Stimulated activated CD4-positive, alpha-beta T cell treated with anti-CD3 and anti-CD28 coated beads, Interleukin-4, amount 100 ng/mL, for 4 hours (primary cell): ENCODE measurements at places on chromosomes 3 and 15.
A peak's percentile ranks its signal among the peaks of the same experiment; 100 is the strongest.

DNA sequence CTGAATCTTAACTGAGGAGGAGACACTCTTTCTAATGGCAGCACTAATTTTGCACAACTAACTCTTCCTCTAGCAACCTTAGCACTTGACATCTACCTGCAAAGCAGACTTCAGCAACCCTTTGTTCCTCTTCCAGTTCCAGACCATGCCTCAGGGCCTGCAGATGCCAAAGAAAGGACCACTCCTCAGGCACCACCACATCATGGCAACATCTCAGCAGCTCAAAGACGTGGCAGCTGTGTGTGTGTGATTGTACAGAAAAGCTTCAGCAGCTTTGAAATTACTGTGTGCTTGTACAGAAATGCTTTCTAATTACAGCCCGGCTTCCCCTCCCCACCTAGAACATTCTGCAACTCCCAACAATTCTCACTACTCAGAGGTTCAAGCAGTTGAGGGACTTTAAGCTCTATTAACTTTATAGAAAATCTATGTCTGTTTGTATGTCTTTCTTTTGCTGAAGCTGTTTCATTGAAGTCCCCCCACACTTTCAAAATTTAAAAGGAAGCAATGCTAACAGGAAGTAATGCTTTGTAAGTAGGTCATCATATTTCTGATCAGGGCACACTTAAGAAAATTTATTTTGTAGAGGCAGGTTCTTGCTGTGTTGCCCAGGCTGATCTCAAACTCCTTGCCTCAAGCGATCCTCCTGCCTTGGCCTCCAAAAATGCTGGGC, 115.2 kb downstream of the CD47 start:
- DNase-seq: no peak

DNA sequence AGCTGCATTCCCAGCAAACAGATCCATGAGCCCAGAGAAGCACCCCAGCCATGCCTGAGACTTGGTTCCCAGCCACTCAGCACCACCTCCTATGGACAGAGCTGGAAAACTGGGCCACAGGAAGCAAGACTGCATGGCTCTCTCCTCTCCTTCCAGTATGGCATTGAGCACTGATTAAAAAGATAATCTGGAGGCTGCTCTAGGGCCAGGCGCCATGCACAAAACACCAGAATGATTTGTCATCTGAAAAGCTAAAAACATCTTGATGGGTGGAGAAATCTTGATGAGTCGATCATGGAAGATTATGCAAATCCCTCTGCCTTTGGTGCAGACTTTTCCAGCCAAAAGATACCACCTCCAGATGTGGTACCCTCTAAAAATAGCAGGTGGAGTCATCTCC, 62.7 kb upstream of the MRPS22 start:
- no peak for DNase-seq

GRCh38 chr3:107690522-107691138, 167.9 kb downstream of the BBX start:
- DNase-seq: no peak

DNA sequence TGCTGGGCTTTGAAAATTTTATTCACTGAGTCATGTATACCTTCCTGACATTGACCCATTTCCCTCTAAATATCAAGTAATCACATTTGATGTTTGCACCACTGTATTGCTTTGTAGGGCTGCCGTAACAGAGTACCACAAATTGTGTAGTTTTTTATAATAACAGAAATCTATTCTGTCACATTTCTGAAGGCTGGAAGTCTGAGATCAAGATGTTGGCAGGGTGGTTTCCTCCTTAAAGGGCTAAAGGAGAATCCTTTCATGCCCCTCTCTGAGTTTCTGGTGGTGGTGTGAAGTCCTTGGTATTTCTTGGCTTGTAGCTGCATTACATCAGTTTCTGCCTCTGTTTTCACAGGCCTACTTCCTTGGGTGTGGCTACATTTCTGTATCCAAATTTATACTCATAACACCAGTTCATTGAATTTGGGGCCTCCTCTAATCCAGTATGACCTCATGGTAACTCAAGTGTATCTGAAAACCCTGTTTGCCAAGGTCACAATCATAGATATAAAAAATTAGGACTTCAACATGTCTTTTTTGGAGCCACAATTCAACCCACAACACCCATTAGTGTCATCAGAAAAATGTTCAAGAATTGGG, 29.1 kb upstream of the ST6GAL1 start:
- DNase-seq: no peak

- DNase-seq: no peak
These were observed 190.8 kb downstream of the XXYLT1 start for GRCh38 chr3:195080125-195080524.

- no peak for DNase-seq
These were observed 303.4 kb downstream of the KBTBD8 start for GRCh38 chr3:67301556-67301955.

DNA sequence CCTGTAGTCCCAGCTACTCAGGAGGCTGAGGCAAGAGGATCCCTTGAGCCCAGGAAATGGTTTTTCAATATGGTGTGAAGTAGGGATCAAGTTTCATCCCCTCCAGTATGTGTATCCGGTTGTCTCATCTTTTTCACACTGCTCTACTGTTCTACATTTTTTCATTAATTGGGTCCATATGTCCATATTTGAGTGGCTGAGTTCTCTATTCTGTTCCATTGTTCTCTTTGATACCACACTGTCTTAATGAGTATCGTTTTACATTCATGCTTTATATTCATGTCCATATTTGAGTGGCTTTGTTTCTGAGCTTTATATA, 81.6 kb upstream of the LRRFIP2 start:
- no peak for DNase-seq

GRCh38 chr3:94704467-94704866, 641.6 kb downstream of the NSUN3 start:
- DNase-seq: no peak

- peak; percentile 17 for DNase-seq
These were observed 23.6 kb downstream of the RHCG start for GRCh38 chr15:89472785-89473256.

DNA sequence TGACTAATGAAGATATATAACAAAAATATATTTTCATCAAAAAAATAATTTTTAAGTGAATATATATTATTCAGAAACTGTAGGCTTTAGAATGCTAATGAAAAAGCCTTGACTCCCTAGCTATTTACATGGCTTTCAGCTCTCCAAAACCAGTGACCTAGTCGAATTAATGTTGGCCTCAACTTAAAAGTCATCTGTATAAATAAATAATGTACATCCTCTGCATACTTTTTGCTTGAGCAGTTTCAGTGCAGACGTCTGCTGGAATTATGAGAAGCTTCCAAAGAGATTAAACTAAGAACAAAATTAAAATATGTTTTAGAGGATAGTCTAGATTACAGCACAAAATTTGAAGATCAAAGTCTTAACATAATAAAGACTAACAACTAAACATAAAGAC, 520.4 kb upstream of the ALCAM start:
- no peak for DNase-seq

DNA sequence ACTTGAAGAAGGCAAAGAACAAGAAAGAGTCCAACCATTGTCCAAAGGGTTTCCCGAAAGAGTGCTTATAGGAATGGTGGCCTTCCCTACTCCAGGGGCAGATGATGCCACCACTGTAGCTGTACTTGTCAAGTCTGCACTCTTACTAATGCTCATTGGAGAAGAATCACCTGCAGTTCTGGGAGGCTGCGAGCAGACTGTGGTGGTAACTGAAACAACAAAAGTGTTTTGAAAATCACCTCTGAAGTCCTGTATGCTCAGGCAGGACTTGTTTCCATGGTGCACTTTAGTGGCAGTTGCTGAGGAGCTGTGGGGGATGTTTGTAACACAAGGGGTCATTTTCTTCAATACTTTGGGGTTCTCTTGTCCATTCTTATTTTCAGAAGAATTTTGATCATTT, 36.0 kb downstream of the USF3 start:
- no peak for DNase-seq
